ENCODE measurements at places on chromosomes 5 and 9.

DNA sequence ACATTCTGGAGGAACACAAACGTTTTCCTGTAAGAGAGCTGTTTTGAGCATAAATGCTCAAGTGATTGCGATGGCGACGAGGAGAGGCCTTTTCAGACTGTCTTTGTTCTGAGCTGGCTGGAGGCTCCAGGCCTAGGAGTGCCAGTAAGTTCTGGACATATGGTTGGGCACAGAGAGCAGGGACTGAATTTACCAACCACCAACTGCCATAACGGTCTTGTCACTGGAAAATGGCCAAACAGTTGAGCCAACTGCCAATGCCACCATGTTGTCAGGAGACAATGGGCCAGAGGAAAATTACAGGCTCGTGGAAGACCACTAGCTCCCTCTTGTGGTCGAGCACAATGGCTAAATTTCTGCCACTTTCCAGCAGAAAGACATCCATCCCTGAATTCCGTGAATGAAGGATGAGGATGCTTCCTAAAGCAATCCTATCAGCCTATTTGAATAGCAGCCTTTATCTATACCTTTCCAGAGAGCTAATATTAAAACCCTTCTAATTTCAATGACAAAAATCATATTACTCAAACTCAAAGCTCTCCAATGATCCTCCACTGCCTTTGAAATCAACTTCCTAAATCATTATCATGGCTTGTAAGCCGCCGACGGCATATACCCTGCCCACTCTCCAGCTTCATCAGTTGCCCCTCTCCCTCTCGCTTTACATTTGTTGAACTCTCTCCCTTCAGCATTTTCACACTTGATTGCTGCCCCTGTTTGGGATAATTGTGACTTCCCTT, 66.9 kb upstream of the GLIS3 start:
- peak; percentile 63 for DNase-seq

DNA sequence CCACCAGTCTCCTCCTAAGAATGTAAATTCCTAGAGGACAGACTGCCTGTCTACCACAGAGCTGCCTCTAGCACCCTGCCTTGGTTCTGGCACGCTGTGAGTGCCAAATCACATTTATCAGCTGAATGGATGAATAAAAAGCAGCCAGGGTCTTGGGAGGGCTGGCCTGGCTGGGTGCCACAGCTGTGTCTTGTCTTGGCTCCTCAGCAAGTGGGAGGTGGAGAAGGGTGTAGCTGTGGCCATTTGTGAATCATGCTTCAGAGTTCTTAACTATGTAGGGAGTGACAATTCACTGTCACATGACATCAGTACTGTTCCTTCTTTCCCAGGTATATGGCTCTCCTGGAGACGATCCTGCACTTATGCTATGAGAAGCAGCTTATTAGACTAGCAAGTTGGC, 70.6 kb downstream of the DCP2 start:
- DNase-seq = peak; percentile 52

GRCh38 chr5:132485641-132486317, 4.8 kb downstream of the IRF1 start:
- DNase-seq = no peak

DNA sequence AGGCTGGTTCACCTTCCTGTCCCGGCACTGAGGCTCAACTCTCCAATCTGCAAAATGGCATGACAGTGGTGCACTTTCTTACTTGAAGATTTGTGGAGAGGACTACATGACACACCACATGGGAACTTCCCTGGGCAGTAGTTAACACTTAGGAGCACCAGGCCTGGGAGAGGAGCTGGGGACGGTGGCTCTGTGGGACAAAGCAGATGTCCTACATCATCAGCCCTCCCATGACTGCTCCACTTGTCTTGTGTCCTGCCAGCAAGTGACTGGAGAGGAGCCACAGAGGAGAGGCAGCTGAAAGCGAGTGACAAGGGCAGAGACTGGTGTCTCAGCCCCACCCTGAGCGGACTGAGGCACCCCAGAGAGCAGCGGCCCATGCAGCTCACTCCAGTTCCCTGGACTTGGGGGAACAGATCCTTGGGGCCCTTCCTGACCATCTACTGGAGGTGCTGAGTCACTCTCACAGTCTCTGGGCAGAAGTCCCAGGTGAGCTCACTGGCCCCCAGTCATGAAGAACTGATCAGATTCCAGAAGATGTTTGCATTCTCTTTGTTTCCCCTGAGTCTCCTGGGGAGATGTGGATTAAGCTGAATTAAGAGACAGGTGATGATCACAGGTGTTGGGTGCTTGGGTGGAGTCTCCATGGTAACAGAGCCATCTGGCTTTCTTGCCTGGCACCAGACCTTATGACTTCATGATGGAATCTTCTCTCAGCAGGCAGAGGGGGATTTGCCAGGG, 13.2 kb upstream of the SLC25A48 start:
- no peak for DNase-seq

DNA sequence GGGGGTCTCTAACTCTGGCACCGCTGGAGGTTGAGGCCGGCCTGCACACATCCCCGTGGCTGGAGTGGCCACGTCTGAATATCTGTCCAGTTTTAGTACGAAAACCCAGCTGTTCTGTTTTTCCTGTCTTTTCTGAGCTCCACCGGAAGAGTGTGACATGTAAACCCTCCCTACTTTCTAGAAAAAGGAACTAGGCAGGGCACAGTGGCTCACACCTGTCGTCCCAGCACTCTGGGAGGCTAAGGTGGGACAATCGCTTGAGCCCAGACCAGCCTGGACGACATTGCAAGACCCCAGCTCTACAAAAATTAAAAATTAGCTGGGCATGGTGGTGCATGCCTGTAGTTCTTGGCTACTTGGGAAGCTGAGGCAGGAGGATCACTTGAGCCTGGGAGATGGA, 8.2 kb upstream of the PHYKPL start:
- no peak for DNase-seq

GRCh38 chr5:34486160-34486848, 169.8 kb upstream of the RAI14 start:
- DNase-seq = peak; percentile 91

DNA sequence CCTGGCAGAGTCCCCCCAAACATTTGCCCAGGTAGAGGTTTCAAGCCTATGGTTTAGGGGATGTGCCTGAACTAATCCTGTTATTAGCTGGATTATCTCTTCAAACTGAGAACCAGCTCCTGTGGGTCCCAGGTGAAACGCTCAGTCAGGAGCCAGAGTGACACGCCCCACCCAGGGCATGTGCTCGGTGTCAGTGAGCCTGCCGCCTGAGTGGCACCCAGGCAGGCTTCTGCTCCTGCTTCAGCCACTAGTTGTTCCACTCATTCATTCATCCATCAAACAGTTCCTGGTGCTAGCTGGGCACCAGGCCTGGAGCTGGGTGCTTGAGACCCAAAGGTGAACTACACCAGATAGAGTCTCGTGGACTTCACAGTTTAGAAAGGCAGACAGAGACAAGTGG, 129.4 kb upstream of the PITX1 start:
- DNase-seq = no peak

DNA sequence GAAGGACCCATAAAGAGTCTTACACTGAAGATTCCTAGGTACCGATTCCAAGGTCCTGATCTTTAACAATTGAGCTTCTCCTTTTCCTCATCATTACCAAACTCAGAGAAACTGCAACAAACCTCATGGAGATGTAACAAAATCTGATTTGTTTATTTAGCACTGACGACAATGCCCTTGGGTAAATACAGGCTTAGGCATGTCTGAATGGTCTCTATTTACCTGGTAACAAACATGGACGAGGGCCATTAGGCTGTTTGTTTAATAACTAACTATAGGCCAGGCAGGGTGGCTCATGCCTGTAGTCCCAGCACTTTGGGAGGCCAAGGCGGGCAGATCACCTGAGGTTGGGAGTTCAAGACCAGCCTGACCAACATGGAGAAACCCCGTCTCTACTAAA, 333.3 kb downstream of the AGTPBP1 start:
- DNase-seq = no peak
